Left renal cortex interstitium (tissue), 4 donors: ENCODE measurements at places on chromosomes 13 and 19. TPM values are rescaled to one million over a fixed set of nuclear protein-coding genes. Genes with fewer than 3 reads are reported as not detected.

DNA sequence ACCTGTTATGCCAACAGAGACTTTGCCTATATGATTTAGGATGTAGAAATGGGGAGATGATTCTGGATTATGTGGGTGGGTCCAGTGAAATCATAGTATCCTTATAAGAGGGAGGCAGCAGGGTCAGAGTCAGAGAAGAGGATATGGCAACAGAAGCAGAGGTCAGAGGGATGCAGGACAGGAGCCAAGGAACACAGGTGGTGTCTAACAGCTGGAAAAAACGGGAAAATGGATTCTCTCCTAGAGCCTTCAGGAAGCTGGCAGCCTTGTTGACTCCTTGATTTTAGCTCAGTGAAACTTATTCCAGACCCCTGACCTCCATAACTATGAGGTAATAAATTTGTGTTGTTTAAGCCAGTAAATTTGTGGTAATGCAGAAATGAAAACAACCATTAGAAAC, 28.8 kb upstream of the OXGR1 start:
- DNase-seq: no peak

CEACAM7 gene
- not detected for polyA plus RNA-seq

SPC24 gene
- 20.1 TPM for polyA plus RNA-seq

DNA sequence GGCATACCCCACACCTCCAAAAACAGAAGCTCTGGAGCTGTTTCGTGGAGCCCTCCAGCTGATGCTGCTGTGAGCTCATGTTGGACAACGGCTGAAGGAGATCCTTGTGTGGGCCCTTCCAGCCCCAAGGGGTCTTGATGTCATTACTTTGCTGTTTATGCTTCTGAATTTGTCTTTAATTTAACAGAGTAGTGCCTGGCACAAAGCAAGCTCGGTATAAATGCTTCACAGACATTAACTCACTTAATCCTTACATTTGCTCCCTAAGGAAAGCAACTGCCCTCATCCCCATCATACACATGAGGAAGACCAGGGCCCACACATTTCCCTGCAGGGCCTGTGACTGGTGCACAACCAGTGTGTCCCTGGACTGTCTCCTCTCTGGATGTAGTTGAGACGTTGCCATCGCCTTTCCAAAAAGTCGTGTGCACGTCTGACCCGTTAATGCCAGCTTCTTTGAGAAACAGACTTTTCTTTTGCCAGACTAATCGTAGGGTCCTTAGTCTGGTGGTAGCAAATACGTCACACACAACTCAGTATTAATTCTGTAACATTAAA, 7.6 kb downstream of the COL4A1 start:
- DNase-seq: no peak

GRCh38 chr19:47236072-47236675, 5.2 kb upstream of the BBC3 start:
- no peak for DNase-seq
